Stimulated activated CD4-positive, alpha-beta T cell treated with anti-CD3 and anti-CD28 coated beads, Interleukin-12 subunit alpha, Interleukin-12 subunit beta, amount 100 ng/mL, for 24 hours (primary cell): ENCODE measurements at places on chromosomes 7 and 10.

DNA sequence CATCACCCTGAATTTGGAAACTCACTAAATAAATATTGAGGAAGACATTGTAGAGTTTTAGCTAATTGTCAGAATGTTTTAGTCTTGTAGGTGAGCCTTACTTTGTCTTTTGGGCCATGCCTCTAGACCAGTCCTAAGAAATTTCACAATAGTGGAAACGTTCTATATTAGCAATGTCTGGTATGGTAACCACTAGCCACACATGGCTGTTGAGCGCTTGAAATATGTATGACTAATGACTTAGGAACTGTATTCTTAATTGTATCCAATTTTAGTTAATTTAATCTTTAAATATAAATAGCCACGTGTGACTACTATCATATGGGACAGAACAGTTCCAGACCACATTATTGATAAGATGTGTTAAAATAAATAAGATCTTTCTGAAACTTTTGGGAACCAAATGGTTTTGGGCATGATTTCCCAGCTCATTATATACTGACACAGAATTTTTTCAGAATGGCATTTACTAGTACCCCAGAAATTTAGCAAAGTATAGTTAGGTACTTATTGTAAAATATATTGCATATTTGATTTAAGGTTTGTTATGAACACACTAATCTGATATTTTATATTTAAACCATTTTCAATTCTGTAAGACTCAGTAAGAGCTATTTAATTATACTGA is 95.0 kb downstream of the VPS50 start:
- no peak for DNase-seq

GRCh38 chr7:29322023-29322712 is 127.6 kb downstream of the CHN2 start:
- no peak for DNase-seq

DNA sequence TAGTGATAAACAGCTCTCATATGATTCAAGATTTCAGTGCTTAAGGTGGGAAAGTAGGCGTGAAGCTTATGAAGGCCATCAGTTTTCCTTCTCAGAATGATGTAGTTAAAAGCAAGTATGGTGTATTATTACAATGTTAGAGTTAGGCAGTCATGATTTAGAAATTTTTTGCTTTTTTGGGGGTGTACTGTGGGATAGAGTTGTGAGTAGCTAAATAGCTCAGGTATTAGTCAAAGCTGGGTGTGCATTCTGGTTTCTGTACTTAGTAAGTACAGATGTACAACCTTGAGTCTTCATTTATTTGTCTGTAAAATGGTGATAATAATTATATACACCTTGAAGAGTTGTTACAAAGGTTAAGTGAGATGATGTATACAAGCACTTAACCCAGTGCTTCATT is 52.2 kb downstream of the R3HCC1L start:
- DNase-seq, result no peak

DNA sequence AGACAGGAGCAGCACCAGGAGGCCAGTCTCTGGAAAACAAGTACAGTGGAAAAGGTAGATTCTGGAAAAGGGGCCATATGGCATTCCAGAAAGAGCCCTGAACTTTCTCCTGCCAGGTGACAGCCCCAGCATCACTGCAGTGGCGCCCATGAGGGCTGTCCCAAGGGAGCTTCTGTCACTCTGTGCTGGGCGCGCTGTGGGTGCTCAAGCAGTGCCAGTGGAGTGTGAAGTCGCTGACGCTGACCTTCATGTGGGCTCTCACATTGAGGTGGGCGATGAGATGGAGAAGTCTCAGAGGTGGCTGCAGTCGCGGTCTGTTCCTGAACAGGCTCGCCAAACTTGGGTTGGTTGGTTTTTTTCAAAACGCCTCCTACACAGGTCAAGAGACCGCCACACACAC is 38.2 kb downstream of the FKBP6 start:
- DNase-seq, result no peak

GRCh38 chr10:112189465-112189864 is 5.9 kb upstream of the GPAM start:
- DNase-seq, result no peak

DNA sequence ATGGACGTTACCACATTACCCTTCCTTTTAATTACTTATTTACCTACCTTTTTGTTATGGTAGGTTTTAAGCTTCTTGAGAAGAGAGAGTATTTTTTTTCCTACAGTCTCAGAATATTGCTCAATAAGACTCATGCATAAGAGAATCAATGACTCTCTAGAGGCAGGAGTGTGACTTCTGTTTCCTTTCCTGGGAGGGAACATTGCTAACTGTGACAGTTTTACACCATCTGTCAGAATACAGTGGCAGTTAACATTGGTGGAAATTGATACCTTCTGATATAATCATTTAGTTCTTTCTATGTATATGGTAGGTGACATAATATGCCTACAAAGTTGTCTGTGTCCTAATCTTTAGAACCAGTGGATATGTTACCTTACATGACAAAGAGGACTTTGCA is 348.7 kb upstream of the POT1 start:
- DNase-seq, result no peak

DNA sequence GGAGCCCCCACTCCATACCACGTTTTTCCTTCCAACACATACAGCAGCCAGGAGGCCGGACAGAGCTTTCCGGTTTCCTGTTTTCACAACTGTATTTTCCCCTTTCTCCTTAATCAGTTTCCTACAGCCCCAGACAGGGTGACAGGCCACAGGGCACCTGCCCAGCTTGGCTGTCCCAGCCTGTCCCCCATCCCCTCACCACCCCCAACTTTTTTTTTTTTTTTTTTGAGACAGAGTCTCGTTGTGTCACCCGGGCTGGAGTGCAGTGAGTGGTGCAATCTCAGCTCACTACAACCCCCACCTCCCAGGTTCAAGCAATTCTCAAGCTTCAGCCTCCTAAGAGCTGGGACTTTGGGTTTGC is 10.3 kb upstream of the HSPB1 start:
- DNase-seq, result no peak

DNA sequence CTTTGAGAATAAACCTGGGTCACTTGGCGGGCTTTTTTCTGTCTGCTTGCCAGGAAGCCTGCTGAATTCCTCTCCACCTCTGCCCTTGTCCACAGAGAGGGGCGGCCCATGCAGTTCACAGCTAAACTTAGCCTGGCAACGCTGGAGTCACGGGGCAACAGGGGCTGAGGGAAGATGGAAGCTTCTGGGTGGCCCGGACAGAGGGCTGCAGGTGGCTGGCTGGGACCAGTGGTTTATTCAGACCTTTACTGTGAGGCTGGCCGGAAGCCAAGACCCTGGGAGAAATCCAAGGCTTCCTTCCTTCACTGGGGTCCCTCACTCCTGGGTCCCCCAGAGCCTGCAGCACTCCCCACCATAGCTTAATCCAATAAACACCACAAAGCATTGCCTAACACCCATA is 17.0 kb downstream of the ITPRIP start:
- no peak for DNase-seq

- DNase-seq, result no peak
Measured at GRCh38 chr10:22704942-22705341, 9.4 kb downstream of the PIP4K2A start.

DNA sequence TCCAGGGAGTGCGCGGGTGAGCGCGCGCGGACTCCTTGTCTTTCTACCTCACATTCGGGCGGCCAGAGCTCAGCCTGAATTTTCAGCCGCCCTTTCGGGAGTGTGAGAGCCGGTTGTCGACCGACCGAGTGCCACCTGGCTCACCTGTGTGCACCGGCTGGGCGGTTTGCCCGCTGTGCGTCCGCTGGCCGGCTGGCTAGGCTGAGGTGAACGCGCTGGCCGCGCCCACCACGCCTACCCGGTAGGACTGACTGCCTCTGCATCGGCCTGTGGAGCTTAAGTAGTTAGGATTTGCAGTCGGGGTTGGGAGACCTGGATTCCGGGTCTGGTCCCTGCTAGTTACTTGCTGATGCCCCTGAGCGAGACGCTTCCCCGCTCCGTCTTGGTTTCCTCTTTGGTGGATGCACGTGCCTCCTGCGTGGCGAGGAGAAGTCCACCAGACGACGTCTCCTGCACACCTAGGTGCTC is 553 bp downstream of the TSPAN15 start:
- no peak for DNase-seq

DNA sequence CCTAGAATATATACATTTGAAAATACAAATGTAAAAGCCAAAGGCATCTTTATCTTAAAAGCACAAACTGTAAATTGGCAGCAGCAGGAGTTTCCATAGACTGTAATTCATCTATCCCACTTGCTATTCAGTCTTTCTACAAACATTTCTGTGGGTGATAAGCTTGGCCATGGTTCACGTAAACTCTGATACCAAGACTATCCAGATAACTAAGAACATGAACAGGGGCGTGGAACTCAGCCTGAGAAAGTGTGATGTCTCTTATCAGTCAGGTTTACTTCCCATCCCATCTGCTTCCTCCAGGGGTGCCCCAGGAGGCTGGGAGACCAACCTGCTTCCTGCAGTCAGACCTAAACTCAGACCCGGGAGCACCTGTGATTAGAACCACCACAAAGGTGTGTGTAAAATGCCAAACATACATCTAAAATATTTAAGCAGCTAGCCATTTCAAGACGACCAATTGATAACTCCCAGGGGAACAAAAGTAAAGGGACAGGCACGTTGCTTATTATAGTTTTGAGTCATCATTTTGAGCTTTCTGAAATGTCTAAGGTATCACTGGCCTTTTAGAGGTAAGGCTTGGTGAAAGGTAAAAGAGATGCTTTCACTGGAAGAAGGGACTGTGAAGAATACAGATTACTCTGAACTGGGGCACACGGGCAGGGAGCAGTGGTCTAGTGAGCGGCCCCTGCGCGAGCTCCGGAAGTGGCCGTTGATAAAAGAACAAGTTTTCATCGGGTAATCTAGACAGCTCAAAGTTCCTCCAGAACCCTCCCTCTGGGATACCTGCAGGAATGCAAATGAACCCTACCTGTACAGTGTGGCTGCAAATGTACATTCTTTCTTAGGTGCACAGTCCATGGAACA is 51.5 kb downstream of the RSU1 start:
- no peak for DNase-seq

DNA sequence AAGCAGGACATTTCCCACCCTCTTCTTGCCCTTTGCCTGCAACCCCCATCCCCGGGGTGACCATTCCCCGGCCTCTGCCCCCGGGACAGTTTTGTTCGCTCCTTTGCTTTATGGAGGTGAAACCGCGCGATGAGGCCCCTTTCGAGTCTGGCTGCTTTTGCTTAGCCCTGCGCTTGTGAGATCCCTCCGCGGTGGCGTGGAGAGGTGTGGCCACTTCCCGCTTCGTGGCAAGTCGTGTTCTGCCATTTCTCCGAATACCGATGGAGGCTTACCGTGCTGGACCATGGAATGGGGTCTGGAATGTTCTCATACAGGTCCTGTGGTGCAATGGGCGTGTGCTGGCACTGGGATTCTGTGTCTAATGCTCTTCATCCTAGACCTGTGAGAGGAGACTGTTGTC is 106.7 kb downstream of the LHPP start:
- DNase-seq, result no peak
